HS-27A (cell line): ENCODE measurements at places on chromosomes 3 and 15.
A peak's percentile ranks its signal among the peaks of the same experiment; 100 is the strongest.

DNA sequence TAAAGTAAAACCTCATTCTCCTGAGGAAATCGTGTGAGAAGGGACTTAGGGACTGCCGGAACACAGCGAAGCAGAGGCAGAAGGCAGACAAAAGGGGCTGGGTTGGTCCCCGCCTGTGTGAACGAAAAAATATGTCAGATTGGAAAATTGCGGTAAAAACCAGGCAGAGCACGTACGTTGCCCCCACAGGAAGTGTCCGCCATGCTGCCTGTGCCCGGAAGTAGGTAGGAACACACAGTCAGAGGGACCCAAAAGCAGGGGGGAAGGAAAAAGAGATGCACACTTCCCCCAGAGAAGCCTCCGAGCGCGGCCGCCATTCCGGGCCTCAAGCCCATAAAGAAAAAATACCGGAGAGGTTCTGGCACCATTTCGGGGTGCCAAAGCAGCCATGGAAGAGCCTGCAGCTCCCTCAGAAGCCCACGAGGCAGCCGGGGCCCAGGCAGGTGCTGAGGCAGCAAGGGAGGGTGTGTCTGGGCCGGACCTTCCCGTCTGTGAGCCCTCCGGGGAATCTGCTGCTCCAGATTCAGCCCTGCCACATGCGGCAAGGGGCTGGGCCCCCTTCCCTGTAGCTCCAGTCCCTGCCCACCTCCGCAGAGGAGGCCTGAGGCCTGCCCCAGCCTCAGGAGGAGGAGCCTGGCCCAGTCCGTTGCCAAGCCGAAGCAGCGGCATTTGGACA is at the start of gene MKRN3:
MKRN3 (plus strand) TSS at position 280 of the 676 bp plus-strand sequence; CDS start at position 389, 109 bp downstream.
- DNase-seq, result peak; percentile 22

GRCh38 chr3:8371085-8371551 is 130.5 kb upstream of the LMCD1 start:
- DNase-seq, result peak; percentile 94

- no peak for DNase-seq
Measured at GRCh38 chr15:91384189-91384730, 284.2 kb downstream of the SV2B start.

DNA sequence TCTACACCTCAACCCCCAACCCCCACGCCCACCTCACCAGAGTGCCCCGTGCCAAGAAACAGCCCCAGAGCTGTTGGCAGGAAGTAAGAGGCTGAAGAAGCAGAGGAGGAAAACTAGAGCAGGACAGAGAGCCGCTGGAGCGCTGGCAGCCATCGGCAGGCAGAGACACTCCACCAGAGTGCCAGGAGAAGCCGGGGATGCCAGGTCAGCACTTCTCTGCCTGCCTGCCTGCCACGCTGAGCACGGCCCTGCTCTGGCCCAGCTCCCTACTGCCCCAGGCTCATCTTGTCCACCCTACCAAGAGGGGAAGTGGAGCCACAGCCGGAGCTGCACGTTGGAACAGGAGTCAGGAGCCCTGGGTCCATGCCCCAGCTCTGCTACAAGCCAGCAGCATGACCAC is 29.7 kb downstream of the CACNA2D2 start:
- DNase-seq, result no peak

GRCh38 chr3:24199775-24200247 is 254.7 kb downstream of the NR1D2 start:
- DNase-seq, result no peak
